Urinary bladder (tissue), 4 donors: ENCODE measurements at places on chromosomes 1 and 21. TPM values are rescaled to one million over a fixed set of nuclear protein-coding genes. Genes with fewer than 3 reads are reported as not detected.

GRCh38 chr1:165610866-165611265, 20.2 kb upstream of the MGST3 start:
- DNase-seq, result no peak

RHCE gene
- 0.85 TPM for total RNA-seq

PANK4 gene
- 19.2 TPM for total RNA-seq

GRCh38 chr1:188429386-188429785, 1600.6 kb downstream of the PLA2G4A start:
- DNase-seq, result no peak

DNA sequence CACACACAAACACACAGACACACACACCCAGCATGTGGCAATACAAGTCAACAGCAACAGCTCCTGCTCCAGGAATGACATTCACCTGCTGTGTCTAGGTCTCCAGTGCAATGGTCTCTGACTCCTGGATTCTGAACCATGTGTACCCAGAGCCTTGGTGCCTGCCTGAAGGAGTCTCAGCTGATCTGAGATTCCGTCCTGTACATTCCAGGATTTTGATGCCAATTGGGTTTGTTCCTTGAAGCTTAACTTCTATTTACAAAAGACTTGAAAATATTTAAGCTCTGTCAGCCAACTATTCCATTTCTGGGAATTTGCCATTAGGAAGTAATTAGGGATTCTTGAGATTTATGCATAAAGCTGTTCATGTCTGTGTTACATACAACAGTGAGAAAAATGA, 85.4 kb upstream of the LRRC8D start:
- DNase-seq, result no peak

- no peak for DNase-seq
These were observed 13.6 kb downstream of the PCNX2 start for GRCh38 chr1:233281711-233282581.

DNA sequence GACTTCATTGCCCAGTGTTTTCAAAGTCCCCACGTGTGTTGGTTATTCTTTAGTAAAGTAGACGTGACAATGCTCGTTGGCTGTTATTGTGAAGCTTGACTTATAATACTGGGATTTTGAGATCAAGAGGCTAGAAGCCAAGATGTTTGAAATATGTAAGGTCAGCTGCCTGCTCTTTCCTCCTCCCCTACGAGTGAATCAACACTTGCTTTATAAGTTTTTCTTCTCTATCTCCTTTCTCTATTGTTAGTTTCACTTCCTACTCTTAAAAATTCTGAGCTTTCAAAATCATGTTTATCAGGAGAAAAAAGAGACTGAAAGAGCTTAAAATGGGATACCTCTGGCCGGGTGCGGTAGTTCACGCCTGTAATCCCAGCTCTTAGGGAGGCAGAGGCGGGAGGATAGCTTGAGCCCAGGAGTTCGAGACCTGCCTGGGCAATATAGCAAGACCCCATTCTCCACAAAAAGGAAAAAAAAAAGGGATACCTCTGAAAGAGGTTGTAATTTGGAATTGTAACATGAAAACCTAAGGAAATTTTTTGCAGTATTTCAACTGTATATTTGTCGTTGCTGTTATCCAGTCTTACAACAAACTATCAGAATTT, 72.0 kb downstream of the EPB41 start:
- no peak for DNase-seq

FAM163A gene
- total RNA-seq, result 0.53 TPM

TSPEAR gene
- total RNA-seq, result 0.21 TPM

GRCh38 chr1:193674292-193674944, 488.0 kb upstream of the B3GALT2 start:
- DNase-seq, result no peak

DNA sequence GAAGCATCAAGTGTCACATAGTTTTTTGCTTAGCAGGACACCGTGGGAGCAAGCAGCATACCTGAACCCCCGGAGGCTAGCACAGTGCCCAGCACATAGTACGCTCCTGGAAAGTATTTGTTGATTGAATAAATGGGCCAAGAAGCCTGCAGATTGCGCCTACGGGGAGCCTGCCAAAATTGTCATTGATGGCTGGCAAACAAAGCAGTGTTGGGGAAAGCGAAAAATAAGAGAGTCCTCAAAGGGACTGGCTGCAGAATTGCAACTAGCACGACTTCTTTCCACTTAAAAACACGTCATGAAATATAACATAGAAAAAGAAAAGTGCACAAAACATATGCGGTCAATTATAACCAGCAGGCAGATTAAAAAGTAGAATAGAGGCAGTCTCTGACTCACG, 125.2 kb upstream of the GALNT2 start:
- no peak for DNase-seq

DNA sequence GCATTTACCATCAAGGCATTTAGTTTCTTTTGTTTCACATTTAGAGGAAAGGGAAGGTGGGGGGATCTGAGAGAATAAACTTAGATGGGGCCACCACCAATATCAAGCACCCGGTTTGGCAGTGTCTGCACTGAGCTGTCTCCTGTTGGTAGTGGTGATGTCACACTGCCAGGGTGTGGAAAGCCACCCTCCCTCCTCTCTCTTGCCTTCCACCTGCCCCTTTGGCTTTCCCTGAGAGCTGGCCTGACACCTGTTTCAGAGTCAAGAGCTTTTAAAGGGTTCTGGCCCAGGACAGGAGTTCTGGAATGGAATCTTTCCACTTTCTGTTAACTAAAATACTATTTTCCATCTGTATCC, 13.4 kb downstream of the ATF3 start:
- no peak for DNase-seq

GRCh38 chr21:44070391-44070790, 36.8 kb upstream of the PWP2 start:
- no peak for DNase-seq

RORC gene
- 1.6 TPM for total RNA-seq

GRCh38 chr1:54413295-54413694, 7.1 kb upstream of the SSBP3 start:
- DNase-seq, result no peak

DNA sequence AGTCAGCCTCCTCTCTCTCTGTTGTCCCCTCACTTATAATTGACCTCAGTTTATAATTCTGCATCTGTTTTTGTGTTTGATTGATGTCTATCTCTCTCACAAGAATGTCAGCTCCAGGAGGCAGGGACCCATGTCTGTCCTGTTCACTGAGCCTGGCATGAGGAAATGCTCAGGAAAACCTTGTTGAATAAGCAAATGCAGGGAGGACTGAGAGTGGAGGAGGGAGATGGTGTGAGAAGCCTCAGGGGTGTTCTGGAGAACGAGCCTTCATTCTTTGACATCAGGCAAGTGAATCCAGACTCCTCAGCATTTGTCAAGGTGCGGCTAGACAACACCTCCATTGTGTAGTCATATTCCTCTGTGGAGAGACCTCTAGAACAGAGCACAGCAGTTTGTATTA, 45.5 kb downstream of the MAN1C1 start:
- DNase-seq, result no peak
